ENCODE measurements at places on chromosomes 12 and 14.
A peak's percentile ranks its signal among the peaks of the same experiment; 100 is the strongest.

GRCh38 chr12:102093319-102093718 is 26.6 kb downstream of the NUP37 start:
- no peak for DNase-seq

DNA sequence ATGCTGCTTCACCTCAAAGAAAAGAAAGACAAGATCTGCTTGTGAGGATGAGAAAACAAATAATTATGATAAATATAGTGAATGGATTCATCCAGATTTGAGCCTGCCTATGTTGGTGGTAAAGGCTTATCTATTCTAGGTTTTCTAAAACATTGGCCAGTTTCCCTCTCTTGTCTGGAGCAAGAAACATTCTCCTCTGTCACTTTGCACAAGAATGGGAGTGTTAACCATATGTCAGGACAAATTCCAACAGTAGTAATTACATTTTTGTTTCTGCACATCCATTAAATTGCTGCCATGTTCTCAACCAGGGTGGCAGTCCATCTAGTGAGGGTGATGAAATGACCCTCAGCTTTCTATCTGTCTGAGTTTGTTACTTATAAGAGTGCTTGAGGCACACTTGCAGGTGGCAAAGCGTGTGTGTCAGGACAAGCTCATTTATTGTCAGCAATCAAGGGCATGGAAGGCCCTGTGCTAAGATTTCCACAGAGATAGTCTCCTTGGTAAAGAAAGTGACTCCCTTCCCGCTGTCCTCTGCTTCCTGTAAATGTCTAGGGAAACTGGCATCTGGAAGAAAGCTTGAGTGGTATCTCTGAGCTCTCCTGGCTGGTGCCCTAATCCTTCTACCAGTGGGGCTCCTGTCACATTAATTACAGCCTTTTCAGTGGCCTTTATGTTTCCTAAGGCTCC is 502.1 kb upstream of the FLRT2 start:
- no peak for DNase-seq

- DNase-seq: no peak
These were observed 160.0 kb downstream of the TPH2 start for GRCh38 chr12:72098622-72099021.

DNA sequence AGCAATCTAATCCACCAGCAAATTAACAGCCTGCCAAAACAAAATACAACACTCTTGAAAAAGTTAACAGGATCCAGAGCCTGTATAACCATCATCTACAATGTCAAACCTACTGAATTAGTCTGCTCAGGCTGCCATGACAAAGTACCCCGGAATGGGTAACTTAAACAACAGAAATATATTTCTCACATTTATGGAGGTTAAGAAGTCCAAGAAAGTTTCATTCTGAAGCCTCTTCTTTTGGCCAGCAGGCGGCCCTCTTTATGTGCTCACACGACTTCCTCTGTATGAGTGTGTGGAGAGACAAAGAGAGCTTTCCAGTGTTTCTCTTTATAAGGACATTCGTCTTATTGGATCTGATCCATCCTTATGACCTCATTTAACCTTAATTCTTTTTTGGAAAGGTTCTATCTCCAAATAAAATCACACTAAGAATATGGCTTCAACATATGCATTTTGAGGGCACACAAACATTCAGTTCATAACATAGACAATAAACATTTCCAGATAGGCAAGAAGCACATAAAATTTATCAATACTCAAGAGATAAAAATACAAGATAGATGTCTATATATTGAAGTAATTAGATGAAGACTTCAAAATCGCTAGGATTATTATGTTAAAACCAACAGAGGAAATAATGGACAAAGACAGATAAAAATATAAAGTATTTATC is 5.9 kb upstream of the RERG start:
- peak; percentile 52 for DNase-seq

DNA sequence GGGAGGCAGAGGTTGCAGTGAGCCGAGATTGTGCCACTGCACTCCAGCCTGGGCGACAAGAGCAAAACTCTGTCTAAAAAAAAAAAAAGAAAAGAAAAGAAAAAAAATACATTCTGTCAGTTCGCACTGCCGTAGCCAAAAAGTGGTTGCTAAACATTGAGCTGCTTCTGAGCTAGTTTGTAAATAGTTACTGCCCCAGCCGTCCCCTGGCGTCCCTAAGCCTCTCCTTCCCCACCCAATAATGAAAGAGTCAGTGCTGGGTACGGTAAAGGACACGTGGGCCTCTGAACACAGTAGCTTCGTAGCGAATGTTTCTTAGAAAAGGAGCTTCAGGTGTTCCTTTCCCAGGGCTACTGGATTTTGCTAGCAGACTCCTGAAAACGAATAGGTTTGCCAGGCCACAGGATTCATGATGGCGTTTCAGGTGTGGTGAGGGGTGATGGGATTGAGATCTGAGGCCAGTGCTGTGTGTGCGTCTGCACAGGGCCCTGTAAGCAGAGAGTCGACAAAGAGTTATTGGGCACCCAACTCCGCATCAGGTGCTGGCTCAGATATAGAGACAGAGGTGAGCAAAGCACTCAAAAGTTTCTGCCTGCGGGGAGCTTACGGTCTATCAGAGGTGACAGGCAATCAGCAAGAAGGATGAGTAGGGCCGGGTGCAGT is 94.1 kb downstream of the LGMN start:
- no peak for DNase-seq

DNA sequence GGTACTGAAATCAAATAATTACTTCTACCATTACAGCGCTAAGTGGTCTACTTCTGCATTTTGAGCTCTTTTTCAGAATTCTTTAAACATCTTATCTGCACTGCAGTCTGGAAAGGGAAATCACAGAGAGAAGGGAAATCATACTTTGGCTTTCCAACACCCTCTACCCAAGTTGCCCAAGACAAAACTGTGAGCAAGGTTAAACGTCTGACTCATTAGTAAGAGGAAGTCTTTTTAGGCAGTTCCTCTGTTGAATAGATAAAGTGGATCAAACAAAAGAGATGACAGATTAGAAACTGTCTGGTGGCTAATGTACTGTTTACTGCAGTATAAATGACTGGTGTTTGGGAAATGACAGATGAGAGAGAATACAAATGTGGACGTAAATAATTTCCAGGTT is 858.1 kb downstream of the NRXN3 start:
- DNase-seq: no peak

GRCh38 chr14:21267886-21268616 is 1.2 kb downstream of the HNRNPC start:
- DNase-seq: no peak

DNA sequence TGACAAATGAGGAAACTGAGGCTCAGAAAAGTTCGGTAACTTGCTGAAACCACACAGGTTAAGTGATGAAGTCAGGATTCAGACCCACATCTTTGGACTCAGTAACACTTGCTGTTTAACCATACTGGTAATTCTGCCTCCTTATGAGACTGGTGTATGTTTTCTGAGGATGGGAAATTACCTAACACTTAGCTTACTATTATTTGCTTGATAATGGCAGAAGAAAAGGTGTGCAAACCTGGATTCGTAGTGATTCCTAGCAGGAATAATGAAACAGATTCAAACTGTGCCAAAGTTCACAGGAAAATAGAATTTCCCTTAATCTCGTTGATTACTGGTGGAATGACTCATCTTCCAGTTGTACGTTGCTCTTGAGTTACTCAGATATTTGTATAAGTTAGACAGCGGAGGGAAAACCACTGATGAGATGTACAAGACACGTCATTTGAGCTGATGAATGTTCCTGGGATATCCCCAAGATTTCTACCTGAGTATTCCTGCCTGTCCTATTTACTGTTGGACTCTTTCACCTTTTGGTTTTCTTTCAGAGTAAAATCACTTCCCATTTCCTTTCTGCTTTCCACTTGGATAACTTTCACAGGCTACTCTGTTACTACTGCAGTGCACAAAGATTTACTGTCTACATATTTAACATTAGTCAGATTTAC is 37.5 kb downstream of the PRORP start:
- DNase-seq: no peak

- DNase-seq: no peak
These were observed at the start of gene VWF for GRCh38 chr12:6124411-6125309. Gene VWF (minus strand): TSS chr12:6124670. CDS start chr12:6123196, 1,474 bp downstream.

- no peak for DNase-seq
These were observed 11.5 kb upstream of the PRKAG1 start for GRCh38 chr12:49030119-49030518.

- DNase-seq: no peak
These were observed 7.4 kb upstream of the IKZF4 start for GRCh38 chr12:56013482-56013881.

DNA sequence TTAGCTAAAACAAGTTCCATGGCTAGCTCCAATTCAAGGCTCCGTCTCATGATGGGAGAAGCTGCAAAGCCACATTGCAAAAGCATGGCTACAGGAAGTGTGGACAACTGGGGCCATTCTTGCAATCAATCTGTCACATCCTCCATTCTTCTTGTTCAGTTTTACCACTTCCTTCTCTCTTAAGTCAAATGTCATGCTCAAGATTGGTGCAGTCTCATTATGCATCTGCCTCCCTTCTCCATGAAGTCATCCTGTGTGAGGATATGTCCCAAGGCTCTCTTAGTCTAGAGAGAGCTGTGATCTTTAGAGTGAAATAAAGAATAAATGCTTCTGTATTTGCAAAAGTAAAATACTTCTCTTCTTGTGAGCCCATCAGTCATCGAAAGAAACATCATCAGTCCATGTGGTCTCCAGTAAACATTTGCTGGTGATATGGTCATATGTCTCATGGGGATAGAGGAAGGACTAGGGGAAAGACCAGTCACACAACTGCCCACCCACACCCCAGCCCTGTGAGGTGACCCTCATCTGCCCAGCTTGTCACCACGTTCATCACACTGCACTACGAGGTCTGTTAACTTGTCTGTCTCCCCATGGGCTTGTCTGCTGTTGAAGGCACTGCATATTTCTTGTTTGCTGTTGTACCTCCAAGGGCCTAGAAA is 303.0 kb downstream of the NUAK1 start:
- DNase-seq: no peak

- no peak for DNase-seq
These were observed 2.2 kb downstream of the PLEKHG6 start for GRCh38 chr12:6312529-6313325.

GRCh38 chr14:75653563-75653962 is 7.1 kb downstream of the ERG28 start:
- DNase-seq: no peak

DNA sequence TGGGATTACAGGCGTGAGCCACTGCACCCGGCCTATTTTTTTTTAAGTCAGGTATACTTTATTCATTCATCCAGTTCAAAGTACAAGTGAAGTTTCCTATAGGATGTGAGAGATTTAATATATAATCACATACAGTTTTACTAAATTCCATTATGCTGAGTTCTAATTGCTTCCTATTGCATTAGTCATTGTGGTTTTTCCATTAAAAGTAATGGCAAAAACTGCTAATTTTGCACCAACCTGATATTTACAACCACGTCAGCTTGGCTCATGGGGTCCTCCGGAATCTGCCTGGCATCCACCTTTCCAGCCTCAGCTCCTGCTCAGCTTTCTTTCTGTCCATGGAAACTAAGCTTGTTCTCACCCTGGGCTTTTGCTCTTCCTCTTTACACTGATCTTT is 67.0 kb upstream of the CSRP2 start:
- no peak for DNase-seq

DNA sequence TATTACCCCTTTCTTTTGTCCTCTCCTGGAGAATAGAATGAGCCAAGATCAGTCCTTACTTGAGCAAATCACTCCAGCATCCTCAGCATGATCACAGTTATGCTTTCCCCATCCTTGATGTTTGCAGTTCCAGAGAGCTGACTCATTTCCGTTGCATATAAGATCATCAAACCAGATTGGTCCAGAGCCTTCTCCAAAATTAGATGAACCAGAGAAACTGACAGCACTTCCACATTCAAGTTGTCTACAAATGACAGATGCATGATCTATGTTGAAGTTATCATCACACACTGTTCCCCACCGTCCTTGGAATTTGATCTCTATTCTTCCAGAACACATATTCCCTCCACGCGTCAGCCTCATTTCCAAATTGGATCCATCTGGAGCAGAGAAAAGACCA is 4.8 kb downstream of the CD163 start:
- DNase-seq: no peak

DNA sequence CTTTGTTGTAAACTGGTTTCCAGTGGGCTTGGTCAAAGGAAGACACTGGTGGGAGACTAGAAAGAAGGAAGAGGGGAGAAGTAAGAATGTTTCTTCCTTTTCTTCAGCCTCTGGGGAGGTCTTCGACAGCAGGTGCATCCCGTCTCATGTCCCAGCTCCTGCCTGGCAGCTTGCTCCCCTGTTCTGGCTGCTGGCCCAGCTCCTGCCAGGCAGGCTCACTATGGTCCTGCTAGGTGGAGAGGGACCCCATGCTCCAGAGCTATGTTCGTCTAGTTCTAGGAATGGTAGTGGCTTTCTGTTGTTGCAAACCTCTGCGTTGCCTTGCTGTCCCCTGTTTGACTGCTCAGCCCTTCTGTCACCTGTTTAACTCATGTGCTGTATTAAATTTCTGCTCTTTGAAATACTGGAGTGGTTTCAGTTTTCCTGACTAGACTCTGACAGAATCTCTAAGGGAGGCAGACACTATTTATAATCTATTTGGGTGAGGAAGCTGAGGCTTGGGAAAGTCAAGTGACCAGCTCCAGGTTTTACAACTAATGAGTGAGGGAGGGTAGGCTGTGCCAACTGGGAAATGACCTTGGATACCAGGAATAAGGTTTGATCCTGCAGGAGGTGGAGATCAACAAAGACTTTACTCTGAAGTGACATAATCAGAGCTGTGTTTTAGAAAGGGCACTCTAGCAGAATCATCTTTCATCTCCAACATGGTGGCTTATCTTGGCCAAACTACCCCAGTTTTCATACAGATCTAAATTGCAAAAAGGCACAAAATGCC is 94.7 kb upstream of the DDHD1 start:
- DNase-seq: no peak

GRCh38 chr12:100219328-100220109 is 18.9 kb downstream of the ACTR6 start:
- DNase-seq: no peak

- DNase-seq: no peak
These were observed 76.3 kb downstream of the SCAF11 start for GRCh38 chr12:45914090-45914489.

GRCh38 chr14:63991833-63992232 is 139.0 kb downstream of the SYNE2 start:
- DNase-seq: no peak

- no peak for DNase-seq
These were observed 46.9 kb upstream of the CAND1 start for GRCh38 chr12:67222302-67222701.

DNA sequence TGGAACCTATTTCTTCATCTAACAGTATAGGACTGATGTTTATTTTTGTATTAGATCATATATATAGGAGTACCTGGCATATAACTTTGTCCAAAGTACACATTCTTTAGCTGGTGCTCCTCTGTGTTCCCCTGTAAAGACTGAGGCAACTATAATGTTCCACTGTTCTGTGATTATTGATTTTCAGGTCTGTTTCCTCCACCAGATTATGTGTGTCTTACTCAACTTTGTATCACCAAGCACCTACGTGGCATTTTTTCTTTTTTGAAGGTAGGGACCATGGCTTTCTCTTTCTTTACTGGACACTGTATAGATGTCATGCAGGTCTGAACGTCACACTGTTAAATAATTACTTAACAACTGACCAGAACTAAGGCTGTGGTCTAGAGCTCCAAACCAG is 29.3 kb downstream of the BICD1 start:
- no peak for DNase-seq

GRCh38 chr12:50024805-50025186 is 498 bp downstream of the RACGAP1 start:
- DNase-seq: no peak

GRCh38 chr12:49622501-49623141 is 740 bp upstream of the PRPF40B start:
- DNase-seq: peak; percentile 48

Data from uterus (tissue), 4 donors.